Vagina (tissue), 2 donors: ENCODE measurements at places on chromosomes 5 and 9.

DNA sequence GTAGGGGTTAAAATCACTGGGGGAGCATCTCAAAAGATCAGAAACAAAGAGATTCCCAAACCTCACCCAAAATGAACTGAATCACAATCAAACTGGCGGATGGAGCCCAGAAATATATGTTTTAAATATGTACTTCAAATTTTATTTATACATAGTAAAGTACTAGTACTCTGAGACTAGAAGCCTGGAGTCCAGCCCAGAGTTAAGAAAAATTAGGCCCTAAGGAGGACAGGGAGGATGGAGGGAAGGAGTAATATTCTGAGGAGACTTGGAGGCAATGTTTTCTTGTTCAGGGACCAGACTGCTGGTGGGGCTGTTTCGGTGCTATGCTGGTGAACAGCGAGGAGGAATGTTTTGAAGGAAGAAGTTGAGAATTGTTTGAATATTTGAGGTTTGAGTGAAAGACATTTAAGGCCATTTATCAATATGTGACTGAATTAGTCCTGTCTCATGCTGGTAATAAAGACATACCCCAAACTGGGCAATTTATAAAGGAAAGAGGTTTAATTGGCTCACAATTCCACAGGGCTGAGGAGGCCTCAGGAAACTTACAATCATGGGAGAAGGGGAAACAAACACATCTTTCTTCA, 552.4 kb upstream of the DAB2 start:
- DNase-seq: no peak

DNA sequence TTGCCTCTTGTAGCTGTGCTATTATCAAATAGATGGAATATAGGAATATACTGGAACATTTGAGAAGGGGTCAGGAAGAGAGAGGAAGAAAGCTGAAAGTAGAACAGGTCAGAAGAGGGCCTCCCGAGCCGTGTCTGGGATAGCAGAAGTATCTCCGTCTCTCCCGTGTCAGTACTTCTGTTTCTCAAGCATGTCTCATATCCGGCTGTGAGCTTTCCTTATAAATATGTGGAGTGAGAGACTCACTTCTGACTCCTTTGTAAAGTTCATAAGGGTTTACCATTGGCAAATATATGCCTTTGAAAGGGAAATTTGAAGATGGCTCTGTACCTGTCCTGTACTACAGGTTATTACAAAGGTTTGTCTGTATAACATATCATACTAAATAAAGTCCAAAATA, 50.3 kb downstream of the MOCS2 start:
- no peak for DNase-seq

DNA sequence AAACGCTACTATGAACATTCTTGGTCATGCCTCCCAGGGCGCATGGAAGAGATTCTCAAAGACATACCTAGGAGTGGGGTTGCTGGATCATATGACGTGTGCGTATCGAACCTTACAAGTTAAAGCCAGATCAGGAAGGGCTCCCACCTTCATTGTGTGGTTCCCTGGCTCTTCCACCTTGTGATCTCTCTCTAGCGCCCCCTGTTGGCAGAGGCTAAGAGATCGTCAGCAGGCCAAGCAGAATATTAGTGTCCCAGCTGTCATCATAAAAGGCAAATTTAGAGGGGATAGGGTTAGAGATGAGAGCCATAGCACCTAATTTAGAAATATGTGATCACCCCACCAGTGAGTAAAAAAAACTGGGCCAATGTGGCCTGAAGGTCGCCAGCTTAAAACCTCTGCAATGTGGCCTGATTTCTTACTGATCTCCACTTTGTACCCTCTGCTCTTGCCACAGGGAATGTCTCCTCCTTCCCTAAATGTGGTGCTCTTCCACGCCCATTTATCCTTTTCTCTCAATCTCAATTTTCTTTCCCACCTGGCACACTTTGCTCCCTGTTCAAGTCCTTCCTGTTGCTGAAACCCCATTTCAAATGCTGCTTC, 91.7 kb upstream of the SHB start:
- DNase-seq: no peak

- DNase-seq: no peak
Observed at GRCh38 chr5:1343931-1344901, 683 bp downstream of the CLPTM1L start.

GRCh38 chr9:115597330-115597895, 479.5 kb upstream of the TNC start:
- DNase-seq: no peak

DNA sequence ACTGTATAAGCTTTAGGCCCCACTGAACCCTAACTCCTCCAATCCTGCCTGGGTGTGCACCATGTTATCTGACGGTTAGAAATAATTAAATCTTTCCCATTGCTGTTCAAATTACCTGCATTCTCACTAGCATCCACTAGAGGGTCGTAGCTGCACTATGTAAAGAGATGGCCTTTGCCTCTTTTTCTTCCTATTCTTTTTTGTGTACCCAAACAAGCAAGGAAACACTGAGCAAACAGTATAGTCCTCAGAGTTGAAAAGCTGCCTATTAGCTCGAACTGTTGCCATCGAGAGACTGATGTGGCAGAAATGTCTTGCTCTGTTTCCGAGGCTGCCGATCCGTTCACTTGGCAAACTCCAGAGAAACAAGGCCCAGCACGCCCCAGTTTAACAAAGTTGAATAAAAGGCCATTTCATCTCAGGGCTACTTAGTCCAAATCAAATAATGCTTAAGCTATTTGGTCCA, 163.8 kb upstream of the TRPM3 start:
- DNase-seq: no peak

DNA sequence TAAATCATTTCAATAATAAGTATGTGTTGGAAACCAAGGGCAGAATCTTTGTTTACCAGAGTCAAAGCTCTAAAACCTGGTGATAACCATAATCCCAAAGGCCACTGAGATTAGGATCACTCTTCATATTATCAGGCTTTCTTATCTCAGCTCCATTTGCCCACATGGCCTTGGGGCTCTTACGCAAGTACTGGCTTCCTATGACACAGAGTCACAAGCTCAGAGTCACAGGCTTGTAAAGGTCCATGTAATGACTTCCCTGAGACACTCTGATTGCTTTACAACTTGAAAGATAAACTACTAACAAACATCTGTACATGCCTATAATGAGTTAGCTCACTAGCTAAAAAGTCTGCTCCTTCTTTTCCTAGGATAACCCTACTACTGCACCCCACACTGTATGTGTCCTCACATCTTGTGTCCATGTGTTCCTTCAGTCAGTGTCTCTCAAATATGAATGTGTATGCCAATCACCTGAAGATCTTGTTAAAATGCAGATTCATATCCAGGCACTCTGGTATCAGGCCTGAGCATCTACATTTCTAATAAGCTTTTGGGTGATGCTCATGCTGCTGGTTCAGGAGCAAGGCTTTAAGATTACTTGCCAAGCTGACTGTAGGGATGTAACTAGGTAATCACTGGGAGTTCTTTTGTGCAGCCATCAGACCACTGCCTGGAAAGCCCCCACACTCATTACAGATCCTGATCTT, 28.4 kb downstream of the SEMA6A start:
- DNase-seq: no peak

DNA sequence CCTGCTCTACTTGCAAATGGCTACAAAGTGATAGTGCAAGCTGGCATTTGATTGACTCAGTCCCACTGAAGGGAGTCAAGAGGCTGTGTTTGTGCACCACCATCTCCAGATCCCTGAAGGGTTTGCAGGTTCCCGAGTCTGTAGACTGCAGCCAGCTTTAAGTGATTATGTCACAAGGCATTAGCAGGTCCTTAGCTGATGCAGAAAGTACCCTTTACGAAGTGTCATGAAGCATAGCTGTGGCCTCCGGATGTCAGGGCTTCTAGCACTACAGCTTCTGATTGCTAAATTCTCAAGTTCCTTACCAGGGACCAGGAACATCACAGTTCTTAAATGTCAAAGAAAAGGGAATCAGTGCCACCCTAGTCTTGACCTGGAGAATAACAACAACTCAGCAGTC, 311.3 kb upstream of the TRPC7 start:
- DNase-seq: no peak

- no peak for DNase-seq
Observed at GRCh38 chr5:148912714-148913398, 86.4 kb downstream of the ADRB2 start.

- no peak for DNase-seq
Observed at GRCh38 chr5:78738693-78739300, 90.2 kb upstream of the LHFPL2 start.

DNA sequence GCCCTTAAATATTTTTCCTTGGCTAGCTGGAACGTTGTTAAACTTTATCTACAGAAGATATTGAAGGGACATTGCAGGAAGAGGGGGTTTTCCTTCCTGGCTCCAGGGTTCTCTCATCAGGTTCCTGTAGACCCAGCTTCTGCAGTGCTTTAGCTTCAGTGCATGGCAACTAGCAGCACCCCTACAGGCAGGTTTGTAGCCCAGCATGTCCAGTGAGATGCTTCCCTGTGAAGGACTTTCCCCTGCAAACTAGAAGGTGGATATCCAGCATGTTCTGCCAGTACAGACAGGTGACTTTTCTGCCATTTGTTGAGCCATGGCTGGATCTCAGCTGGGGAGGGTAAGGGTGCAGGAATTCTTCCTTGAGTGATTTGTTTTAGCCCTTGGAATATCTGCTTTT, 10.4 kb downstream of the CCL28 start:
- DNase-seq: no peak

- no peak for DNase-seq
Observed at GRCh38 chr5:64872044-64872443, 103.3 kb downstream of the CWC27 start.

DNA sequence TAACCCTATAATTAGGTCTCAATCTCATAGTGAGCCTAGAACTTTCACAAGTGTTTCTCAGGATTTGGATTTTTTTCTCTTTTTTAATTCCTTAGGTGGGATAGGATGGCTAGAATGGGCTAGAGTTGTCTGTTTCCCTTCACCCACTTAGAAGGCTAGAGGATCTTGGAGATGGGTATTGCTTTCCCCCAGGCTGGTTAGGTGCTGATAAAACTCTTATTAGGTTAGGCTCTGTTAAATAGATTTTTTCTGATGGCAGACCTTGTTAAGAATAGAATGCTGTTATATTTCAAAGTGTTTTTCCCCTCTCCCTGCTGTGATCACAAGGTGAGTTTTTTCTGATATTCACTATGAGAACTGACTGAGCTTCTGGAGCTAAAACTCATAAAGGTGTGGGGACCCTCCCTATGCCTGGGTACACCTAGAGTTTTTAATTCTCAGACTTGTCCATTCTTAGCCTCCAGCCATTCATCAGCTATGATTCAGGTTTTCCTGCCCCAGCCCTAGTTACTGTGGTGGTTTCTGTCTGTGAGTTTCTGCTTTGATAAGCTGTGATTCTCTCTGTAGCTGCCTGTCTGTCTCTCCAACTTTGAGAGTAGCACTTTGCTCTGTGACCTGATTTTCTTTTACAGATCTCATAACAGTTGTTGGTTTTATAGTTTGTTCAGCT, 132.4 kb downstream of the HACD4 start:
- DNase-seq: no peak

DNA sequence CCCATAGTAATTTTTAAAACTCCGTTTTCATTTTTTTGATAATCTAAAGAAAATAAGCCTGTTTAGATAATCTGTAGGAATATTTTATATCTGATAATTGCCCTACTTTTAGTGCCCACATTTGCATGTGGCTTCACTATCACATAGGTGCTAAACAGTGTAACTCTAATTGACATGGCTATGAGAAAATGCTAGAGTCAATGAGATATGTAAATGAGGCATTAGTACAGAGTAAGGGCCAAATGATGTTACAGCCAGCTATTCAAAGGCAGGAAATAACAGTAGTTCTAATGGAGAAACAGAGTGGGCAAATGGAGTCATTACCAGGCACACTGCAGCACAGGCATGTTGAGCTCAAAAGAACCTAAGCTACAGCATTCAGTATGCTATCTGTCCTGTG, 37.3 kb upstream of the GCNT4 start:
- DNase-seq: no peak

DNA sequence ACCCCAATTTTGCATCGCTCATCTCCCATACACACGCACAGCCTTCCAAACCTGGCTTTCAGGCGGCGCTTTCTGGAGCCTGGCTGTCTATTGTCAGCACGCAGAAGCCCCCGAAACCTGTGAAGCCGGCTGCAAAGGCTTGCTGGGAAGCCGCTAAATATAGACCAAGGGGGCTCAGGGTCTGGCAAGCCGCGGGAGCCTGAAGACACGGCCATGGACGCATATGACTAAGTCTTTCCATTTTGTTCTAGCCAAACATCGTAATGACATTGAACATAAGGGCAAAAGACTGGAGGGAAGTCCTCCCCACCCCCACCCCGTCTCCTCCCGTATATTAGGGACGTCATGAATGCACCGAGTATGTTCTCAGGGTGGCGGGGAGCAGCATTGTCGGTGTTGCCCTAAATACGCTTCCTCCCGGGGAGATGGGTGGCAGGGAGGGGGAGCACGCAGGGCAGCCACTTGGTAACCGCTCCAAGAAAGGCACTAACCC, 1.1 kb downstream of the CTNND2 start:
- DNase-seq: no peak

GRCh38 chr5:143008809-143009521, 238.8 kb downstream of the ARHGAP26 start:
- DNase-seq: no peak

- DNase-seq: no peak
Observed at GRCh38 chr5:102991802-102992201, 128.1 kb downstream of the GIN1 start.

DNA sequence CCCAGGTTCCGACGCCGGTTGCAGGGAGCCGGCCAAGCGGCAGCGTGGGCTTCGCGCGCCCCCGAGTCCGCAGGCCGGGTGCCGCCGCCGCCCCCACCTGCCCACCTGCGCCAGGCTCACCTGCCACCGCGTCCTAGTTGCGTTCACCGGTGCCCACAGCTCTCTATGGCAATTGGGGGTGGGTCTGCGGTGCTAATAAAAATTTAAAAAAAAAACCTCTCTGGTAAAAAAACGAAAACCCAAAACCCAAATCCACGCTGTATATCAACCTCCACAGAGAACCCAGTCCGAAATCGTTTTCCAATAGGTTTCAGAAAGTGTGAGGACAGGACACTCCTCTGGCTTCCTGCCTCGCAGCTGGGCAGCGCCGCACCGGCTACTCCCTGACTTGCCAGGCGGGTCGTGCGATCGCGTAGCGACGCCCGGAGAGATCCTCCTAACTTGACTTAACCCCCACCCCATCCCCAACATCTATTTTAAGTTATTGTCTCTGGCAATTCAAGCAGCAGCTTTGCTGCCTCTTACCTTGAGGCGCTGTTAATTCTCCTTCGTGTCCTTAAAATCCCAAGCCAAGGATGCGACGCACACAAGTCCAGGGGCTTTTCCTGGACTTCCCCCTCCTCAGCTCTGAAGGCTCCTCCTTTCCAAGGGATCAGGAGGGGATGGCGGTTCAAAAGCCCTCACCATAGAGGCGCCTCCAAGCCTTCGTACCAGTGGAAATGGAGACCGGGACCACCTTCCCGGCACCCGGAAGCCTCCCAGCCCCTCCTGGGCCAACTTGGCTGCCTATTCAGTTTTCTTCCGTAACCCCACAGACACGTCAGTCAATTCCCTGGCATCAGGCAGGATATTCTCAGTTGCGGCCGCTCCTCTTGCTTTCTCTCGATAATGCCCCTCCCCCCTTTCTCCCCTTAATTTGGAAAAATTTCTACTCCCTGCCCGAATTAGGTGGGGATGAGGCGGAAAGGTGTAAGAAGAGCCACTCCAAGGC, 1639.4 kb upstream of the C9orf72 start:
- no peak for DNase-seq
